ENCODE measurements at places on chromosomes 3 and 15. TPM values are rescaled to one million over a fixed set of nuclear protein-coding genes. Genes with fewer than 3 reads are reported as not detected.

FETUB gene
- 0.24 TPM for total RNA-seq

GOLGA8J gene
- not detected for total RNA-seq

XCR1 gene
- total RNA-seq, result not detected

CASR gene
- total RNA-seq, result not detected

TERC gene
- not detected for total RNA-seq

GDPGP1 gene
- 3.9 TPM for total RNA-seq
